ENCODE measurements at places on chromosomes 12 and 14.

DNA sequence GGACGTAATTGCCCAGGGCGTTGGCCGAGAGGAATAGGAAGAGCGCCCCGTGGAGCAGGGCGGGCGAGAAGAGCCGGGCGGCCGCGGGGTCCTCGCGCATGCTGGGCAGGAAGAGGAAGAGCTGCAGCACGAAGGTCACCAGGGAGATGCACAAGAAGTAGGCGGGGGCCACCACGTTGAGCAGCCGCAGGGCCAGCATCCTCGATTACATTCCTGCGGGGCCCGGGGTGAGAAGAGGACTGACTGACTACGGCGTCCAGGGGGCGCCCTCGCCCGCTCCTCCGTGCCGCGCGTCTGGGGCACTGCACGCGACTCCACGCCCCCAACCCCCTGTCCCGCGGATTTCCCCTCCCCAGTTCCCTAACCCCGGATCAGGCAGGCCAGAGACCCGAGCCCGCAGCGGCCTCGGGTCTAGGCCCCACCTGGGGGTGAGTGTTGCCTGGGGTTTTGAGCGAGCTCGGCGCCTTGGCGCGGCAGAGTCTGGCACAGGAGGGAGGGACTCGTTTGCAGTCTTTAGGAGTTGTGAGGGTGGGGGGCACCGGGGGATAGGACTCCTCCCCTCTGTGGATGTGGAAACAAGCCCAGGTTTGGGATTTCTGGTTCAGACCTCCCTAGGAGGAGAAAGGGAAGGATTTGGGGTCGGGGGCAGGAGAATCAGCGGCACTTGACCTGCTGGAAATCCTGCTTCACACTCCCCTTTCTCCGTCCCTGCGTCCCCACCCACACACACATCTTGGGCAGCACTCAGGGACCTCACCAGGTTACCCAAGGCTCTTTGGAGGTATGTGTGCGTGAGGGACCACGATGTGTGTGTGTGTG is 1.8 kb downstream of the ZDHHC22 start:
- DNase-seq: peak; percentile 41

DNA sequence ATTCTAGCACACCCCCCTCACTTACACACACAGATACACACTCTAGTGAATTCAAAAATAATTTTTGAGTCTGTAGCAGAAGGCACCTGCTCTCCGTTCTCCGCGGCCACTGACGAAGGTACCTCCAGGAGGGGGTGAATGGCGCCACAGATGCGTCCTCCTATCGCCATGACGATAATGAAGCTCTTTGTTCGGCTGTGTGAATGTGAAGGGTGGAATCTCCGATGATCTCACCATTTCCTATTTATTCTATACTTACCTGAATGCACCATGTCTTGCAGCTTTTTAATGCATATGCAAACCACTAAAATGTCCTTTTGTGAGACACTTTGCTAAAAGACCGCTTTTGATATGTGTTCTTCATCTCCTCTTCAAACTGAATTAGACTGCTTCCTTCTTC is 162.7 kb downstream of the EGLN3 start:
- no peak for DNase-seq

DNA sequence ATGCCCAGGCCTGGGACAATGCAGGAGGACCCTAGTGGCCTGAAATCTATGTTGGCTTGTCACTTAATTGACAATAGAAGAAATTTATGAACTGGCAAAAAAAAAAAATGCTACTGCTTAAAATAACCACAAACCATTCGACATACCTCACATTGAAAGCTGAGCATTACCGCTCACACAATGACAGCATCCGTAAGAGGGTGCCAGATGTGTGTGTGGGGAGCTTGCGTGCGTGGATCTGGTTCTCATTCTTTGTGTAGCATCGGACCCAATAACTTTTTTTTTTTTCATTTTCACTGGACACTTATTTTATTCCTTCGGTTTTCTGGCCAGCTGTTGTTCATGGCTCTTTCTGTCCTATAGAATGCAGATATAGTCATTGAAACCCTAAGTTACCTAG is 216.7 kb downstream of the VRK1 start:
- no peak for DNase-seq

DNA sequence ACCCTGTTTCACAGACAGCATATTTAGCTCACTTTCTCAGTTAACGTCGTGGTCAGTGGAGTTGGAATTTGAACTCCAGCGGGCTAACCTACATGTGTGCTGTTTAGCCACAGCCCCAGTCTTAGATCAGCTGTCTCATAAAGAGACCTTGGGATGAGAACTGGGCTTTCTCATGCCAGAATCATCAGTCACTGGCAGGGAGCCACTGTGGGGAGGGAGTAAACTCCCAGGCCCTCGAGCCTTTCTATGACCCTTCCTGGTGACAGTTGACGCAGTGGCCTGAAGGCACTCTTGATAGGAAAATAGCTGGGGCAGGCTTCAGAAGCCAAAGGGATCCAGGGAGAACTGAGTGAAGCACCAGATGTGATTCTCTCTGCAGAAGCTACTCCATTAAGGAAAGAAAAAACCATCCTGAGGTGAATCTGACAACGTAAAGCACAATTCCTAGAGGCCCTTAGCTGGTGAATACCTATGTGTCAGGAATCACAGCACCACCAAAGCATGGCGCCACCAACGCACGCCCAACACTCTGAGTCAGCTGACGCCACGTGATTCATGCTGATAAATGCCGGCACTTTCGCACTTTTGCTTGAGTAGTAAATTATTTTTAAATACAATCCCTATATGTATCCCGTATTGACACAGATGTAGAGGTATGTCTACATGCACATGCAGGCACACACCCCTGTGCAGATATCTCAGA is 279.6 kb upstream of the TMEM132C start:
- DNase-seq: peak; percentile 80

DNA sequence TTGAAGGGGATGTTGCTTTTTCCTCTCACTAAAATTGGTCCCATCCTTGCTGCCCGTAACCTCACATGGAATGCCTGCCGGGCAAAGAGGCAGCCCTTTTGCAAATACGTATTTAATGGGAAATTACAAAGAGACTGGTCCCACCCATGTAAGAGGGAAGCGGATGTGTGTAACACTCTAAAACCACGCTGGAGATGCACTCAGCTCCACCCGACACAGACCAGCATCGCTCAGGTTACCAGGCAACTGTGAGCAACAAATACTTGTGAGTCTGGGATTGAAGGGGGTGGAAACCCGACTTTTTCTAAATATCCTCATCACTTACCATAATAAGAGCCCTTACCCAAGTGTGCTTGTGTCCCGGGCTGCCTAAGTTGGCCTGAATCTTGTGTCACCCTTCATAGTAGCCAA is 47.7 kb downstream of the ELK3 start:
- DNase-seq: peak; percentile 67

DNA sequence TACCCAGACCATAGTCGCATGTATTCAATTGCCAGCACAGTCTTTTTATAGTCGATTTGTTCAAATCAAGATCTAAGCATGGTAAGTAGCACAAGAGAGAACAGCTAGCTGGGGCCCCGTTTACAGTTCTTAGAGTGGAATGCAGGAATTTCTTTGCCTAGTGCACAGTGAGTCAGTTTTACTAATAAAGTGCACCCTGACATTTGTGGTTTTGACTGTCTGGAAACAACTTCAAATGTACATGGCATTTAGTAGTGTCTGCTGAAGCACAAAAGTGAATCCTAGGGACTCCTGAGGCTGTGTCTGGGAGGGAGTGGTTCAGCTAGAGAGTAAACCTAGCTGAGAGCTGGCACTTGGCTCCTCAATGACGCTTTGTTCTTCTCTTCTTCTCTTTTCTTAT is 64.9 kb downstream of the TMX1 start:
- peak; percentile 96 for DNase-seq

- no peak for DNase-seq
Measured at GRCh38 chr12:104620837-104621531, 164.2 kb downstream of the CHST11 start.

DNA sequence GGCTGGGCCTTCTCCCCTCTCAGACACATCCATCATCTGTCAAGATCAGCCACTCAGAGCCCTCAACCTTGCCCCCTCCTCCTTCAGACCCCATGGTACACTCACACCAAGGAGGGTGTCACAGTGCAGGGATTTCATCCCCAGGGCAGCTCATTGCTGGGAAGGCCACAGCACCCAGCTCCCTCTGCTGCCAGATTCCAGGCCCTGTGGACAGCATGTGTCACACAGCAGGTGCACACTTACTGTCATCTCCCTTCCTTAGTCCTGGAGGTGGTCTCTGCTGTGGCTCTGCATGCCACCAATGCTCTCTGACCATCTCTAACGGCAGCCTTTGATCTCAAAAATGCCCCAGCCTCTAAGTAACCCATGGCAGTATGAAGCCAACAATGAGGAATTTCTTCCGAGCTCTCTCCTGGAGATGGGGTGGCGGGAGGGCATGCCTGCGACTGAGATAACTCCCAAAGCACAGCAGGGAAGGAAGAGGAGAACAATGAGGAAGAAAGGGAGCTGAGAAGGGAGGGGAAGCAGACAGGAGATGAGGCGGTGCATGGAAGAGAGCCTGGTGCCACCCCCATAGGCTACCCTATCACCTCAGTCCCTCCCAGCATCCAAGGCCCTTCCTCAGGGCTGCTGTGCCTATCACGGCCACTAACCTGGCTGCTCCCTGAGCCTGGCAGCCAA is 101.0 kb downstream of the SINHCAF start:
- no peak for DNase-seq

GRCh38 chr14:58635091-58635830 is 2.5 kb upstream of the DACT1 start:
- no peak for DNase-seq

DNA sequence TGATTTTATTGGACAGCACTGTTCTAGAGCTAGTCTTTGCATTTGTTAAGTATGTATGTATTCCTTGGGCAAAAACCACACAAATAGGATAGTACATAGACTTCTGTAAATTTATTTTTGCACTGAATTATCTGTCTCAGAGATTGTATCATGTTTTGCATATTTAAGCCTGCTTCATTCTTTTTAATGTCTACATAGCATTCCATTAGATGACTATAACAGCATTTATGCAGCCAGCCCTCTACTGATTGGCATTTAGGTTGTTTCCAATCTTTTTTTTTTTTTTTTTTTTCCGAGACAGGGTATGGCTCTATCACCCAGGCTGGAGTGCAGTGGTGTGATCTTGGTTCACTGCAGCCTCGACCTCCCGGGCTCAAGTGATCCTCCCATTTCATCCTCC is 34.5 kb downstream of the SYNDIG1L start:
- no peak for DNase-seq

DNA sequence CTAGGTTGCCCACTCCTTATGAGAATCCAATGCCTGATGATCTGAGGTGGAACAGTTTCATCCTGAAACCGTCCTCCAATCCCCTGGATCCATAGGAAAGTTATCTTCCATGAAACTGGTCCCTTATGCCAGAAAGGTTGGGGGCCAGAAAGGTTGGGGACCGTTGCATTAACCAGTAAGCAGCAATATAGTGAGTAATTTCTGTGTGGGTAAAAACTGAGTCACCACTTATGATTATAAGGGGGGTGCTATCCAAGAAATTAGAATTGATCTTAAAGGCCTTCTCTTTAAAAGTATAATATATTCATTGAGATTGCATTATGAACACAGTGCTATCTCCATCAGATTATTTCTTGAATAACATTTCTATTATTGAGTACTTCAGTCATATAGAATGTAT is 97.2 kb downstream of the PCNX1 start:
- DNase-seq: no peak

DNA sequence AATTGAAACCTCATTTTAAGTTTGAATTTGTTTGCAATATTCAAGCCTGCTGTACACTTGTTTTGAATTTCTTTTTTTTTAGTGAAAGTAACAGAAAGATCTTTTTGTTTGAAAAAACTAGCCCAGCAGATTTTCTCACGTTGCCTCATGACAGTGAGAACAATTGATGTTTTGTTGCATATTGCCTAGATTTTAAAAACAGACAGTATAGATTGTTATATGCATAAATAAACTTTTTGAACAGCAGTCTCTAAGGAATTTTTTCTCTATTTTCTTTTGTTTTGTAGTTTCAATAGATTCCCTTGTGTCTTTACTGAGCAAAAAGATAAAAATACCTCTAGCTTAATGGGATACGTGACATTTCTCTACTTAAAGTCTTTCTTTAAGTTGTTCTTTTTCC is 15.4 kb downstream of the OR6C6 start:
- DNase-seq: no peak

DNA sequence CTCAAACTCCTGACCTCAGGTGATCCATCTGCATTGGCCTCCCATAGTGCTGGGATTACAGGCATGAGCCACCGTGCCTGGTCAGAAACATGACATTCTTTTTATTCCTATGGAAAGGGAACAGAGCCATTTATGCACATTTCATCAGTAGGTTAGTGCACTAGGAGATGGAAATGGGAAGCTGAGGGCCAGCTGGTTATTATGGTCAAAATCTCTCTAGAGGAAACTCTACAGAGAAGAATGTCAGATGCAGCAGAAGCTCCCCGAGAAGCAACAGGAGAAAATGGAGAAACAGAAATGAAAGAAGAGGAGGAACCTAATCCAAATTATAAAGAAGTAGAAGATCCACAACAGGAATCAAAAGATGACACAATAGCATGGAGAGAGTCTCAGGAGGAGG is 2.7 kb downstream of the CFAP251 start:
- no peak for DNase-seq

DNA sequence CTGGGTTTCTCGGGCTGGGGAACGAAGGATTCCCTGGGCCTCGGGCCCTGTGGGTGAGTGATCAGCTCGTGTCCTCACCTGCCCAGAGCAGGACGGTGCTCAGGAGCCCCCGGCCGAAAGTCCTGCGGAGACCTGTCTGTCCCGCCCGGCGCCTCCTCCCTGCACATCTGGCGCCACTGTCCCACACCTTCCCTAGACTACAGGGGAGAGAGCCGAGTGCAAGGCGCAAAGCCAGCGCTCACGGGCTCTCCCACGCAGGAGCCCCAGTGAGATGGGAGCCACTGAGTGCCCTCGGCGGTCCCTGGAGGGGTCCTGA is 13.1 kb upstream of the TEX22 start:
- no peak for DNase-seq

DNA sequence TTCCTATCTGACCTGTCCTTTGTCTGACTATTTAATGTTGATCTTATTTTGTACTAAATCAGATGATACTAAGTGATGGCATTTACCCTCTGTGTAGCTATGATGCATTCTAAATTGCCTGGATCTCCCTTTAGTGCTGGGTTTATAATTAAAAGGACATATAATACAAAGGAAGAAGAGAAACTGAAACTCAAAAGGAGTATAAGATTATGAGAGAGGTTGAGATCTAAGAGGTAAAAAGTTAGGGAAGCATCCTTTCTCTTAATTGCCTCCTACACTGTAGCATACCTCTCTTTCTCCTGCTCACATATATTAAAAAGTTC is 86.9 kb upstream of the MON2 start:
- no peak for DNase-seq

GRCh38 chr14:99568567-99569560 is 35.1 kb downstream of the CCDC85C start:
- DNase-seq: peak; percentile 82

DNA sequence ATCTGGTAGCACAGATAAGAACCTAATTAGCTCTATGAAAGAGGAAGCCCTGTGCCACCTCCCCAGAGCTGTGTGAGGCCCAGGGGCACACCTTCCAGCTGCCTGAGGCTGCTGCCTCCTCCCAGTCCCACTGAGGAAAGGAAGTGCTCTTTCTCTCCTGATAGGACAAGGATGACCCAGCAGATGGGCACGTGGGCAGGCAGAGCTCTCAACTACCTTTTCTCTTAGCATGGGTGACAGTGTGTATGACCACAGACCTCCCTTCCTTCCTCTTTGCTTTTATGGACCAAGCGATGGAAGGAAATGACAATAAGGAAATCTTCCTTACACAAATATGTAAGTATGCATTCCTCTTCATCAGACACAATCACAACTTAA is 127.6 kb upstream of the AMIGO2 start:
- DNase-seq: peak; percentile 27

Data from fibroblast of skin of scalp (primary cell).